ELR (cell line): ENCODE measurements at places on chromosomes 2 and 18.

GRCh38 chr2:151905963-151906632 lies 77.9 kb upstream of the ARL5A start:
- DNase-seq: no peak

- peak; percentile 82 for DNase-seq
Observed at GRCh38 chr2:238127165-238128060, 11.1 kb upstream of the KLHL30 start.

GRCh38 chr2:59932341-59932740 lies 621.1 kb downstream of the BCL11A start:
- DNase-seq: no peak

DNA sequence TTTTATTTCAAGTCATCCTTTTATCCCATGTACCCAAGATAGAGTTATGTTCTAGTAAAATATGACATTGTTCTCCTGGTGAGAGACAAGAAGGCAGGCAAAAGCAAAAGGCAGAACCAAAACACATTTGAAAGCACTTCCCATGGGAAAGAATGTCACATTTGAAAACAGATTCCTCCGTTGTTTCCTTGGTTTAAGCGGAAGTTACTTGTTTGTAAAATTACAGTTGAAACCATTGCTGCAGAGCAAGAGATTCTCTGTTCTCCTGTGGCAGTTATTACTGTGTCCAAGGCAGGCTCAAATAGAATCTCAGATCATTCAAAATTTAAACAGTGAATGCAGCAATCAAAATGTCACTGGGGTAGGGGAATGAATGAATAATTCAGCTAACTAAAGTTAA lies 149.6 kb downstream of the MTCL1 start:
- no peak for DNase-seq

DNA sequence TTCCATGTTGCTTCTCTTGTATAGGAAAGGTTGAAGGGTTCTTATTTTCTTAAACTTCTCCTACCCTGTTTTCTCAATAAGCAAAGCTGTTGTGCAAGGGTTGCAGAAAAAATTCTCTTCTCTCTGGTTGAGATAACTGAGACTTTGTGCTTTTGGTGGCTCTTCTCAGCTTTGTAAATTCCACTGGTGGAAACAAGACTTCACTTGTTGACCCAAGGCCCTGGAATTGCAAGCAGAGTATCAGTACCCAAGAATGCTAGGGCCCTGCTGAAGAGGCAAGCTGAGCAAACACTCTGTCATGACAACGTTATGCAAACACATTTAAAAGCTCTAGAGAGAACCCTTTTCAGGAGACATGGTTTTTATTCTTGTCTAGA lies 294.7 kb upstream of the EPAS1 start:
- DNase-seq: no peak

DNA sequence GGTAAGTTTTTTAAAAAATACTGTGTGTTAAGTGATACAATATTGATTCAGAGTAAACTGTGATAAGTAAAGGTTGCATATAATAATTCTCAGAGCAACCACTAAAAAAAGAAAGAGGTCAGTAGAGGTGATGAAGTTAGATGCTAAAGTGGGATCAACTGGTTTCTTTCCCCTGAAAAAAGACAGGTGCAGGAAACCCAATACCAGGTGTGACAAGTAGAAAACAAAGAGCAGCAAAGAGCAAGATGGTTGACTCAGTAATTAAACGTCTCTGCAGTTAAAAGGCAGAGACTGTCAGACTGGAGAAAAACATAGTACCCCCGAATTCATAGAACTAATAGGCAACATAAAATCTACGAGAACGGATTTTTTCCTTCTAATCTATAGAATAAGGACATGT lies 128.3 kb downstream of the ATP9B start:
- DNase-seq: no peak

- DNase-seq: peak; percentile 48
Observed at GRCh38 chr2:118050386-118050785, 36.5 kb upstream of the CCDC93 start.

DNA sequence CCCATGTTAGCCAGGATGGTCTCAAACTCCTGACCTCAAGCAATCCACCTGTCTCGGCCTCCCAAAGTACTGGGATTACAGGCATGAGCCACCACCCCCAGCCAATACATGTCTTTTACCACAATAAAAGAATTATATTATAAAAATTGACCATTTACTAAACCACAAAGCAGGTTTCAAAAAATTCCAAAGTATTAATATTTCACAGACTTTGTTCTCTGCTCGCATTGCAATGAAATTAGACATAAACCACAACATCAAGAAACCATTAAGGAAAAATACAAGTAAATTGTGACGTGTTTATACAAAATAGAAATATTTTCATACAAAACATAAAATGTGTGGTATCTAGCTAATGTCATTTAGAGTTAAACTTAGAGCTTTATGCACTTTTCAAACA lies 13.4 kb upstream of the MAPRE3 start:
- no peak for DNase-seq

GRCh38 chr2:207467716-207468347 lies 61.9 kb upstream of the CREB1 start:
- DNase-seq: peak; percentile 77

GRCh38 chr2:110113961-110114591 lies 1.5 kb downstream of the MALL start:
- DNase-seq: peak; percentile 25

DNA sequence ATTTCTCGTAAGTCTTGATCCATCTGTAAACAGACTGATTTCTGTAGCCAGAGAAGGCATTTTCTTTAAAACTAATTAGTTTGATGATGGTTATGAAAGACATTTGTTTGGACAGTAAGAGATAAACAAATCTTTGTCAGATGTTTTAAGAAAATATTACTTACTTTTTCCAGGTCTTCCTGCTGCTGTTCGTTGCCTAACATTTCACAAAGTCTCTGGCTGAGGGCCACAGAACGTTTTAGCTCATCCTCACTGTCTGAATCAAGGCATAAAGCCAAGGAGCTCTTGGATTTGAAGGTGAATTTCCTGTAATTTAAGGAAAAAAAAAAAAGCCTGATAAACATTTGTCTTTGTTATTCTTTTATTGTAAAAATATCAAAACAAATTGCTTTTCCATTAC lies 57.8 kb downstream of the VIL1 start:
- no peak for DNase-seq

DNA sequence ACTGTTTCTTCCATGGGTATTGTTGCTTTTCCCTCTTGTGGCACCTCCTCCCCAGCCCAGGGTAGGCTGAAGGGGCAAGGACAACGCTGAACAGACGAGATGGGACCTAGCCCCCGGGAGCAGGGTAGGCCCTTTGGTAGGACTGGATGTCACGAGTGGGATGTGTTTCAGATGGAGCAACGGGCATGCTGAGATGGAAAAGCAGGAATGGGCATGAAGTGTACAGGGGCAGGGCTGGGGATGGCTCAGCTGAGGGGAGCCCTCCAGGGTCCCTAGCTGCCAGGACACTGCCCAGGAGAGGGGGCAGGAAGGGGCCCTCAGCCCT lies 33.4 kb downstream of the ARHGEF4 start:
- no peak for DNase-seq
